Vein endothelial cell (primary cell): ENCODE measurements at places on chromosomes 2 and 18. TPM values are rescaled to one million over a fixed set of nuclear protein-coding genes. Genes with fewer than 3 reads are reported as not detected.

The SP110 gene
- 10.1 and 10.3 TPM in 2 replicates for total RNA-seq

The BOLL gene
- total RNA-seq, result not detected in 2 replicates

The CRYBA2 gene
- not detected in 2 replicates for total RNA-seq

The METAP1D gene
- total RNA-seq, result 2.9 and 5.0 TPM in 2 replicates

The MPV17 gene
- 75.0 and 79.4 TPM in 2 replicates for total RNA-seq

The LYG2 gene
- total RNA-seq, result not detected in 2 replicates

The GTF2A1L gene
- total RNA-seq, result not detected in 2 replicates

The ITGB6 gene
- under 0.01 and 0.10 TPM in 2 replicates for total RNA-seq

The RMND5A gene
- total RNA-seq, result 37.2 and 44.0 TPM in 2 replicates

The C2orf78 gene
- not detected in 2 replicates for total RNA-seq

The TEKT4 gene
- total RNA-seq, result not detected in 2 replicates

The TMEM178A gene
- 1.3 TPM in 1 of 2 replicates, not detected in the other for total RNA-seq

The DNMT3A gene
- total RNA-seq, result 23.2 and 28.4 TPM in 2 replicates

The GPR45 gene
- total RNA-seq, result not detected in 2 replicates

The SNORC gene
- 0.65 and 1.3 TPM in 2 replicates for total RNA-seq

The ACTG2 gene
- 0.67 TPM in 1 of 2 replicates, not detected in the other for total RNA-seq
